ENCODE measurements at places on chromosomes 3 and 15.

- DNase-seq, result no peak
These were observed 54.4 kb upstream of the LRRFIP2 start for GRCh38 chr3:37228749-37229148.

- DNase-seq, result peak; percentile 86
These were observed 1.5 kb upstream of the CLK3 start for GRCh38 chr15:74613953-74614743.

- DNase-seq, result no peak
These were observed 87.9 kb downstream of the DNAJB8 start for GRCh38 chr3:128378631-128379347.

GRCh38 chr3:58607816-58608215 is 30.6 kb upstream of the FAM107A start:
- no peak for DNase-seq

DNA sequence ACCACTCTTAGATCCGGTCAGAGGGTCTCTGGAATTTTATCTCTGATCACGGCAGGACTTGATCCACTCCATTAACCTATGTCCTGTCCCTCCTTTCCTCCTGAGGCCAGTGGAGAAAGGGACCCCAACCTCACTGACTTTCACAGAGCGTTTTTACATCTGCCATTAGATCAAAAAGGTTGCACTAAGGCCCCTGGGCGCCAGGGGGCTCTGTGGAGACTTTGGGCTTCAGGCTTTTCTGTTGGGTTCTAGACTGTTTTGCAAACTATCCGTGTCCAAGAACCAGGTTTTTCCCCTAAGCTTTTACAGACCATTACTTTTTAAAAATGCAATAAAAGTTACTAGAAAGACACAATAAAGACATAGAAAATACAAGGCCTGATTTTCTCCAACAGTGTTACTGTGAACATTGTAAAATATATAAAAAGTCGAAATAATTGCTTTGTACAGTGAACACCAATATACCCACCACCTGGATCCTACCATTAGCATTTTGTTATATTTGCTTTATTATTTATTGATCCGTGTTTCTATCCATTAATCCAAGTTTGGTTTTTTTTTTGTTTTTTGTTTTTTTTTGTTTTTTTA is 159.7 kb downstream of the POLR2M start:
- DNase-seq, result peak; percentile 60

- DNase-seq, result peak; percentile 8
These were observed 79.0 kb upstream of the DCLK3 start for GRCh38 chr3:36843065-36844051.

- no peak for DNase-seq
These were observed 1.4 kb downstream of the MGLL start for GRCh38 chr3:127820826-127821313.

GRCh38 chr15:82828075-82828474 is 18.6 kb downstream of the WHAMM start:
- DNase-seq, result no peak

DNA sequence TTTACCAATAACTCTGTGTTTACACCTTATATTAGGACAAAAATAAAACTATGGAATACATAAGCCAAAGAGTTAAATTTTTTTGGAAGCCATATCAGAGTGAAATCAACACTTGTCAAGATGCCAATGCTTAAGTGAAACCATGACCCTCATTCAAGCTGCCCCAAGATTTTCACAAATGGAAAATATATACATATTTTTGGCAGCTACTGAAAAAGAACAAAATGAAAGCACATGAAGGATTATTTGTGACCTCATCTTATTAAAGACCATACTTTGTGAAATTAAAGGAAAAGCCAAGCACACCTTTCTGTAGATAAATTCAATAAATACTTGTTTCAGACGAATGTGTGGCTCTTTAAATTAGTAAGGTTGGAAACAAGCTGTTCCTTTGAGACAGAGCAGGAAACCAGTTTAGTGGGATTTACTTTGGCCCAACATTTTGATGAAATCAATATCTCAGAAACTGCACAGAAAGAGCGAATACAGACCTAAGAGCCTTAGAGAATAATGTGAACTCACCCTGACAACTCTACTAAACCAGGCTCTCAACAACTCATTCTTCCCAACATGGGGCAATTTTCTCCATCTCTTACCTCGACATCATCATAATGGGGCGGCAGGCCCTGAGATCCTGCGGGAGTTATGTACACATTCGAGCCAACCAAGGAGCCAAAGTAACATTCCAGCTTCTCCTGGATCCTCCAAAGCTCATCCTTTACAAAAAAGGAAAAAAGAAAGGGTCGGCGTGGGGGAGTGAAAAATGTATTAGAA is 11.1 kb downstream of the RIOX2 start:
- no peak for DNase-seq

DNA sequence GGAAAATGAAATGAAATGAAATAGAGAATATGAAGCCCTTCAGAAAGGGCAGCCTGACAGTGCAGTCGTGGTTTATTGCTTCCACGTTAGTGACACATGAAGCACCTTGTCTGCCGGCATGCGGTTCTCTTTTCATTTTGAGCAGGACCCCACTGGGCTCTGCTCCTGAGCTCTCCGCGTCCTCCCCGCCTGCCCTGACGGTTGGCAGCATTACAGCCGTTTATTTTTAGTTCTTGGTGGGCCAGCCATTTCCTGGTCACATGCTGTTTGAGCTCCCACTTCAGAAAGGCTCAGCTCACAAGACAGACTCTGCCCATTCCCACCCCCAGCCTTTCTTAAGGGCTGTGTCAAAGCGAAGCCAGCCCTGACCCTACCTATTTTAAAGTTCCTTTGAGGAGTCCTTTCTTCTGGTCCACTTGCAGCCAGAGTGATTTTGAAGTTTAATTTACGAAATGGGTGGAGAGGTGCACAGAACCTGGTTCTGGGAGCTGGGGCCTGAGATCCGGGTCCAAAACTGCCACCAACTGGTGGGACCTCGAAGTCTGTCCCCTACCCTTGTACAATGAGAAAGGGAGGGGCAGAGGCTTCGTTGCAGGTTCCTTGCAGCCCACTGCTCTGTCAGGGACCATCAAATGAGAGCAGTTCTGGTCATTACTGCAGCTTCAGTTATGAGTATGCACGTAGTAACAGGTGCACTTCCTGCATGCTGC is 60.1 kb downstream of the MGLL start:
- DNase-seq, result no peak

- DNase-seq, result no peak
These were observed 74.8 kb upstream of the POMGNT2 start for GRCh38 chr3:43180694-43181093.

- DNase-seq, result no peak
These were observed 37.9 kb downstream of the ESYT3 start for GRCh38 chr3:138472141-138472825.

DNA sequence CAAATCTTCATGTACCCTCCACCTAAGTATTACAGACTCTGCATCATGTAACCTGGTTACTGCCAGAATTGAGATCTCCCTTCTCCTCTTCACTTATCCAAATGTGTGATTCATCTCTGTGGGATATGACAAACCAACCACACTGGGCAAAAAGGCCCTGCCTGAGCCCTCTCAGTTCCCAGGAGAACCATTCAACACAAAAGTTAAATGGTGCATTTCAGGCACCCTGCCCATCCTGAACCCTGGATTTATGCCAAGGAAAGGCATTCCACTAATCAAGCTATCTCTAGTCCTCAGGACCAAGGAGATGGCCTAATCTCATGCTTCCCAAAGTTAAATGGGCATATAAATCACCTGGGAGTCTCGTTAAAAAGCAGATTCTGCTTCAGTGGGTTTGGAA is 108.5 kb downstream of the TNIK start:
- peak; percentile 79 for DNase-seq

DNA sequence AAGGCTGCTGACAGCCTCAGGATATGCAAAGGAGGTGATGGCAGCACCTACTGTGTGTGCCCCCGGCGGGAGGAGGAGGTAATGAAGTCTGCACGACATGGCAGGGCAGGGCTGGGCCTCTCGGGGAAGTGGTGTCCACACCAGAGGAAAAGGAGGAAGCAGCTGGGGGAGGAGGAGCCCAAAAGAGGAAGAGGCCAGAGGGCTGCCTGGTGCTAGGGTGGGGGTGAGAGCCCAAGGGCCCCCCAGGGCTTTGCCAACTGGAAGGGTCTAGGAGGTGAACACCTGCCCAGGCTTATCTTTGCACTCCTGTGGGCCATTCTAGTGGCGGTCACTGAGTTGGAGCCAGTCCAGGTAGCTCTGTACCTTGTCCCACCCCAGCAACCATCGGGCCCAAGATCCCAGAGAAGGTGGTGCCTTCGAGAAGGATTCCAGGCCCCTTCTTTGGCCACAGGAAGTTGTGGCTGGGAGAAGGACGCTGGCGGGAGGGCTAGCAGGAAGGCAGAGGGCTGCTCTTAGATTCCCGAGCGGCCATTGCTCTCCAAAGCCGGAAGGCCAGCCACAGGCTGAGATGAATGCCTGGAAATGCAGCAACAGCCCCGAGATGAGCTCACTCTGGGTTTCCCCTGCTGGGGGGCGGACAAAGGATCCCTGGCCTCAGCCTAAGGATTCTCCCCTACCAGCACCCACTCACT is 7.0 kb downstream of the GNAI2 start:
- DNase-seq, result no peak

- no peak for DNase-seq
These were observed 51.0 kb upstream of the SH3GL3 start for GRCh38 chr15:83396101-83396500.

DNA sequence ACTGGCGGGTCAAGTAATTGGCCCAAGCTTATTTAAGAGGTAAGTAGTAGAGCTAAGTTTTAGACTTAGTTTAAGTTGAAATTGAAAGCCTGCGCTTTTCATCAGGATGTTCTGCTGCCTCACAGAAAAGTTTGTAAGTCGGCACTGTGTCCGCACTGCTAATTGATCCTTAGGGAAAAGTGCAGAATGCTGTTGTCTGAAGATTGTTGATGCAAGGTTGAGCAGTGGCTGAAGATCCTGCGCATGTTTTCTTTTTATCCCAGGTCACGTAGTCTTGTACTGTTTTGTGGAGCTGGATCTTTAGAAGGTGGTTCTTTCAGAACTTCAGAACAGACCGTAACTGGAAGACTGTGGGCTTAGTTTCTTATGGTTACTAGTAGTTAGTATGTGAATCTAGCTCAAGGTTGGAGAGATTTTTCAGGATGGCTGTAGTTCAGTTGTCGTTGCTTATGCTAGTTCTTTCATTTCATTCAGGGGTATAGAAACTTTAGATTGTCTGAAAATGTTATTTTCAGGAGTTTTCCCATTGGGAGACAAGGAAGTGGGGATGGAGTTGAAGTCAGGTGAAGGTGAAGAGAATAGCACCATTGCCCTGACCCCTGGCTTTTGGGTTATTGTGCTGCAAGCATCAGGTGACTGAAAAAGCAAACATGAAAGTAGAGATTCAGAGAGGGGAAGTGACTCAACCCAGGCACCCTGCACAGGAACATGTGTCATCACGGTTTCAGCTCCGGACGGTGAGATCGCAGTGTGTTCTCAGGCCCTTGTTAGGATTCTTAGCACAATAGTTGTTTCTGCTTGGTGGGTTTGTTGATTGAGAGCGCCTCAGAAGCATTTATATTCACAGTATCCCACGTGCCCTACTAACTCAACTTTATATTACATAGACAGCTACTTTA is 32.8 kb downstream of the AKAP13 start:
- peak; percentile 95 for DNase-seq

DNA sequence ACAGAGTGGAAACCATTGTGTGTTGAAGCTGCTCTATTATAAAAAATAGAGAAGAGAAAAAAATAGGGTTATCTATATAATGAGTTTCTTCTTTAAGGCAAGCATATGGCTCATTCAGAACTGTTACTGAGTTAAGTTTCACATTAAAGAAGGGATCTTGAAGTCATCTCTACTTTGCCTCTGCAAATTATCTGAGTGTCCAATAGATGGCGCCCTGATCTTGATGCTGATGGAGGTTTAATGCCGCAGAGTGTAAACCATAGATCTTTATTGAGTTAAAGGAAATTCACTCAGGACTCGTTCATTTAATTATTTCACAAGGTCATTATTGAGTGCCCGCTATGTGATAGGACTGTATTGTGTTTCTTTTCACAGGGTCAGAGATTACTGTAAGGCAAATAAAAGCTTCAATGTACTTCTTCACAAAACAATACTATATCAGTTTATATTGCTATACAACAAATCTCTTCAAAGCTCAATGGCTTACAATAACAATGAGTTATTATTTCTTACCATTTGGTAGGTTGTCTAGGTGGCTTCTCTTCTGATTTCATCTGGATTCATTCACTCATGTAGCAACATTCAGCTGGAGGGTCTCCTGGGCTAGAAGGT is 171.4 kb downstream of the NSUN3 start:
- DNase-seq, result peak; percentile 15

DNA sequence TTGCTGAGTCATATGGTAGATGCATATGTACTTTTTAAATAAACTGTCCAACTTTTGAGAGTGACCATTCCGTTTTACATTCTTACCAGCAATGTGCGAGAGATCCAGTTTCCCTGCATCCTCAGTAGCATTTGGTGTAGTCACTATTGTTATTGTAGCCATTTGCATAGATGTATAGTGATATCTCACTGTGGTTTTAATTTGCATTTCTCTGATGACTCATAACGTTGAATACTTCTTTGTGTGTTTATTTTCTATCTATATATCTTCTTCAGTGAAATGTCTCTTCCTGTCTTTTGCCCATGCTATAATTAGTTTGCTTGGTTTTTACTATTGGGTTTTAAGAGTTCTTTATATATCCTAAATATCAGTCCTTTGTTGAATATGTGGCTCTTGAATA is 255.7 kb upstream of the GRM7 start:
- no peak for DNase-seq

- no peak for DNase-seq
These were observed 34.5 kb upstream of the SKOR1 start for GRCh38 chr15:67790610-67791319.

DNA sequence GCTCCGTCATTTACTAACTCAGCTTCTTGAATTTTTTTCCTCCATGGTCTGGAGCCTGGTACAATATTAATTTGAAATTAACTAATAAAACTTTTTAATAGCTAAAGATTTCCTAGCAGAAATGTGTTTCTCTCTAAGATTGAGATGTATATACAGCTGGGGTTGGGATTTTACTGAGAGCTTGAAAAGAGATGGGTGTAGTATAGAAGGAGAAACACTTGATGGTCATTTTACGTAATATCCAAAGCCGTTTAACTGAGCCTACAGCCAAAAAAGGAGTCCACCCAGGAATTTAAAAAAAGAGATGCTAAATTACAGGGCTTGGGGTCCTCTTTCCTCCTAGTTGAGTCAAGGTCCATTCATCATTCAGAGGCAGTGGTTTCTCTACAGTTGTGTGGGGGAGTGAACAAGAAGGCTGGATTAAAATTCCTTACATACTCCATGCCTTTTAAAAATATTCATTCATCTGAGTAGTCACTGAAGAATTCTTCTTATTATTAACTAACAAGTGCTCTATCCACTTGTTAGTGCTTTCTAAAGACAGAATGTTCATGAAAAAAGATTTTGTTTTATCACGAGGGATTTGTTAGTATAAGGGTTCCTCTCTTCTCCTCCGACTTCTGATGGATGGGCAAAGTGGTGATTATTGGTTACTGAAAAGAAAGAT is 255.3 kb upstream of the IL12A start:
- DNase-seq, result peak; percentile 45

- DNase-seq, result peak; percentile 64
These were observed 860 bp downstream of the RASA2 start for GRCh38 chr3:141487521-141488252.
